ENCODE measurements at places on chromosomes 11 and 22. TPM values are rescaled to one million over a fixed set of nuclear protein-coding genes. Genes with fewer than 3 reads are reported as not detected.

- no peak for DNase-seq
These were observed 81.5 kb upstream of the PPARA start for GRCh38 chr22:46068593-46069491.

DNA sequence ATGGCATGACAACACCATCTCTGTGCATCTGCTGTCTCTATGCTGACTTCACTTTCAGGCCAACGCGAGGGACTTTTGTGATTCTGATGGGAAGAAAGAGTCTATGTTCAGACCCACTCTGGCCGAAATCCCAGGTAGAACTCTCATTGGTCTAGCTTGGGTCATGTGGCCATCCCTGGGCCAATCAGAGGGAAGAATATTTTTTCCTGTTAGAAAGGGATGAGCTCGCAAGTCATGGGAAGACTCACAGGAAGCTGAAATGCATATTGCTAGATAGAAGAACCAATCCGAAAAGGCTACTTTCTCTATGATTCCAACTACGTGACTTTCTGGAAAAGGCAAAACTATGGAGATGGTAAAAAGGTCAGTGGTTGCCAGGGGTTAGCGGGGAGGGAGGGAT is 56.0 kb upstream of the LINC01488 start:
- DNase-seq = no peak

The OR52E8 gene
- not detected for polyA plus RNA-seq

DNA sequence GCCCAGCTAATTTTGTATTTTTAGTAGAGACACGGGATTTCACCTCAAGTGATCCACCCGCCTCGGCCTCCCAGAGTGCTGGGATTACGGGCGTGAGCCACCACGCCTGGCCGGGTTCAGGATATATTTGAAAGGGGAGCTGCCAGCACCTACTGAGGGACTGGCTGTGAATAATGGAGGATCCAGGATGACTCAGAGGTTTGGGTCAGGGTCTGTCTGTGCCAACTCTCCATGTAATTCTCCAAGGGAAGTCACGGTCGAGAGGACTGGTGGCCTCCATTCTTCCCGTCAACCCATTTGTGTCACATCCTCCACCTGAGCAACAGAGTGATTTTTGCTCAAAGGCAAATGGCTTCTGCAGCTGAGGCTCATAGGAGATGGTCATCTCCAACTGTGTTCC is 3.6 kb upstream of the ARRB1 start:
- DNase-seq = no peak

DNA sequence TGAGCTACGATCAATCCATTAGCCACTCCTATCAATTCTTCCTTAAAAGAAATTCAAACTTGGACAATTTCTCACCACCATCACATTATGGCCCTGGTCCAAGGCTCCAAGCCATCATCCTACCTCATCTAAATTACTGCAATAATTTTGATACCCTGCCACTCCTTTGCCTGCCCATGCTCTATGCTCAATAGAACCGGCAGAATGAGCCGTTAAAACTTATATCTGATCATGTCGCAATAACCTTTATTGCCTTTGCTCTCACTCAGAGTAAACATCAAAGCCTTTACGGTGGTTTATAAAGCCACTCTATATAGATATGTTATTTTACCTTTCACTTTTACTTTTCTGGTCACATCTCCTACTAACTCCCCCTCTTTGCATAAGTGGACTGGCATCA is 2392.1 kb upstream of the RAG2 start:
- no peak for DNase-seq

DNA sequence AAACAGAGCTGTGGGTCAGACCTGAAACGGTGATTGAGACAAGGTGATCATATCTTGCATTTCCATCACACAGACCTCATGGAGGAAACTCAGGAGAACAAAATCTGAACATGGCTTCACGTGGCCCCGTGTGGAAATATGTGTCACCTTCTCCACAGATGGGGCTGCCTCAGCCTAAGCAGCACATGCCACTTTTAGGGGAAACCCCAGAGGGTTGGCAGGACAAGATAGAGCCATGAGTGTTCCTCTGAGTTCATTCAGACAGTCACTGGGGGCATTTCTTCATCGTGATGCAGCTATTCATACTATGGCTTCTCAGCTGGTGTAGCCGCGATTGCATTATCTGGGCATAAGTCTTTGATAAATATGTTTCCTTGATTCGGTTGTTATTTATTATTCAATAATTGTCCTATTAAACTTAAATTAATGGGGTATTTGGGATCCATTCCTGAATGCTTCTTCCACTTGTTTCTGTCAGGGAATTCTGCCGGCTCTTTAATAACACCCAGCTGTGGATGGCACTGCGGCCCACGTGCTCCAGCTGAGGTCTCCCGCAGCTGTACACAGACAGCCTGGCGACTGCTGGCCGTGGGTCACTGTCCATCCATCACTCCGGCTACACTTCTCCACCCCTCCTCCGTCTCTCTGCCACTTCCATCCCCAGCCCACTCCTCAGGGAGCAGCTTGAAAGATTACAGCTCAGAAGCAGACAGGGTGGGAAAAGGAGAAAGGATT is 485.1 kb downstream of the OPCML start:
- no peak for DNase-seq

The ACRV1 gene
- polyA plus RNA-seq = 0.29 TPM

GRCh38 chr11:14872032-14872431 is 20.0 kb downstream of the CYP2R1 start:
- DNase-seq = no peak

GRCh38 chr11:79626135-79627075 is 185.6 kb upstream of the TENM4 start:
- DNase-seq = no peak

The RIBC2 gene
- polyA plus RNA-seq = 8.0 TPM

The FXYD2 gene
- polyA plus RNA-seq = 486 TPM

- no peak for DNase-seq
These were observed 23.2 kb upstream of the MGAT3 start for GRCh38 chr22:39433476-39434242.

The OR52H1 gene
- polyA plus RNA-seq = not detected

The OMP gene
- not detected for polyA plus RNA-seq

The C11orf71 gene
- 16.5 TPM for polyA plus RNA-seq

The TBX10 gene
- polyA plus RNA-seq = not detected
